Neuronal stem cell (in vitro differentiated cells): ENCODE measurements at places on chromosomes 6 and 20.

GRCh38 chr20:43237651-43238168 is 48.0 kb upstream of the PTPRT start:
- no peaks in the 10 kb centered on the region for H3K27me3 ChIP-seq
- no peak overlapping the region for H3K4me3 ChIP-seq
- no peak for DNase-seq
- H3K4me1 ChIP-seq, result no peaks in the 10 kb centered on the region
- H3K27ac ChIP-seq, result no peak overlapping the region

DNA sequence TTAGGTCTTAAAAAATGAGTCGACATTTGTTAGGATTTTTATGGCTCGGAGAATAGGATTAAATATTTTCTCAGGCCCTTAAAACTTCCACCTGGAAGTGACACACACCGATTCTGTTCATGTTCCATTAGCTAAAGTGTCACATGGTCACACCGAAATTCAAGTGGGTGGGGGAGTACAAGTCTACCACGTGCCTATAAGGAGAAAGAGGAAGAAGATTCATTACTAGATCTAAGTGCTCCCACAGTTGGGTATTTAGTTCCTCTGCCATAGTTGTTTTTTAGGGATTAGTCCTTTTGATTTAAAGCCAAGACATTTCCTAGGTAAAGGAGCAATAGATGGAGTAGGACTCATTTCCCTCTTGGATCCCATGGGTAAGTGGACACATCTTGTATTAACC is 4.9 kb upstream of the TOX2 start:
- peaks cover 14% of the 10 kb centered on the region for H3K27me3 ChIP-seq
- H3K4me3 ChIP-seq, result no peak overlapping the region
- H3K4me1 ChIP-seq, result peaks cover 6% of the 10 kb centered on the region
- no peak overlapping the region for H3K27ac ChIP-seq
- no peaks in the 10 kb centered on the region for H3K36me3 ChIP-seq
- DNase-seq, result no peak

DNA sequence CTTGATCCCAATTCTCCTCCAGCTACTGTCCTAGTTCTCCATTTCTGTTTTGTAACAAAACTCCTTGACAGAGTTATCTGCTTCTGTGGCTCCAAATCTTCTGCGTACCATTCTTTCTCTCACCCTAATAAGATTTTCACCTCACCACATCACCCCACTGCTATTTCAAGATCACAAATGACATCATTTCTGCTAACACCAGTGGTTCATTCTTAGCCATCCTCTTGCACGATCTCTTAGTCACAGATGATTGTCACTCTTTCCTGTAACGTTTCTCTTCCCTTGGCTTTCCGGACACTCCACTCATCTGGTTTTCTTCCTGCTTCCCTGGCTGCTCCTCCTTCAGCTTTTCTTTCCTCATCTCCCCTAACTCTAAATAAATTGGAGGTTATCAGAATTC is 56.8 kb upstream of the FABP7 start:
- no peak overlapping the region for H3K4me3 ChIP-seq
- no peak overlapping the region for H3K27ac ChIP-seq
- no peak for DNase-seq
- H3K4me1 ChIP-seq, result no peaks in the 10 kb centered on the region
- H3K27me3 ChIP-seq, result no peaks in the 10 kb centered on the region

DNA sequence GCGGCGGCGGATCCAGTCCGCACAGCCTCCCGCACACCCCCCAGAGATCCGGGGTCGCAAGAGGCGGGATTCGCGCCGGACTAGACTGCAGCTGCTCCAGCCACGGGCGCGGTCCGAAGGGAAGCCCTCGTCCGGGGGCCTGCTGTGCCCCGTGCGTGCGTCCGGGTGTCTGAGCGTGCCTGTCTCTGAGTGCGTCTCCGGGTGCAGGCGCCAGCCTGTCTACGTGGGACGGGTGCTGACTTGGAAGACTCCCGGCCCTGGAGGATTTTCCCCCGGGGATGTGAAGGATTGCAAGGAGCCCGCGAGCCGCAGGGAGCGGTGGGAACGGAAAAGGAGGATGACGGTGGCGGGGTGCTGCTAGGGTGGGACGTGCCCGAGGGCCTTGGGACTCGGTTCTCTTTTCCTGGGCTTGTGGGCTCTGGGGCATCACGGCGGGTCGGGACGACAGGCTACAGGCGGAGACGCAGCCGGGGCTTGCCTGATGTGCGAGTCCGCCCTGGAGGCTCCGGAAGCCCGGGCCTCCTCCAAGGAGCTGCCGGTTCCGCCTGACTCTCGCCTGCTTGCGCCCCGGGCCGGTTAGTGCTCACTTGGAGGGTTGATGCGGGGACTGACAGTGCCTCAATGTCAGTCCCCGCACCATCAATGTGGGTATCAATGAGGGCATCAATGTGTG is 5.7 kb downstream of the MAFB start:
- no peak overlapping the region for H3K4me3 ChIP-seq
- peaks cover 81% of the 10 kb centered on the region for H3K27me3 ChIP-seq
- H3K27ac ChIP-seq, result no peak overlapping the region
- peak; percentile 37 for DNase-seq

GRCh38 chr6:157427969-157428368 is 47.0 kb downstream of the ZDHHC14 start:
- H3K36me3 ChIP-seq, result no peaks in the 10 kb centered on the region
- H3K4me3 ChIP-seq, result no peak overlapping the region
- H3K27me3 ChIP-seq, result no peaks in the 10 kb centered on the region
- no peak for DNase-seq
- no peak overlapping the region for H3K27ac ChIP-seq

- no peaks in the 10 kb centered on the region for H3K27me3 ChIP-seq
- H3K27ac ChIP-seq, result no peak overlapping the region
- peaks cover 2% of the 10 kb centered on the region for H3K4me1 ChIP-seq
- no peak overlapping the region for H3K4me3 ChIP-seq
Observed at GRCh38 chr6:155228546-155229166, 35.2 kb upstream of the CLDN20 start.

- DNase-seq, result no peak
- no peak overlapping the region for H3K4me3 ChIP-seq
- H3K27me3 ChIP-seq, result no peaks in the 10 kb centered on the region
- no peaks in the 10 kb centered on the region for H3K36me3 ChIP-seq
- H3K27ac ChIP-seq, result no peak overlapping the region
Observed at GRCh38 chr6:80382811-80383210, 276.3 kb downstream of the BCKDHB start.

DNA sequence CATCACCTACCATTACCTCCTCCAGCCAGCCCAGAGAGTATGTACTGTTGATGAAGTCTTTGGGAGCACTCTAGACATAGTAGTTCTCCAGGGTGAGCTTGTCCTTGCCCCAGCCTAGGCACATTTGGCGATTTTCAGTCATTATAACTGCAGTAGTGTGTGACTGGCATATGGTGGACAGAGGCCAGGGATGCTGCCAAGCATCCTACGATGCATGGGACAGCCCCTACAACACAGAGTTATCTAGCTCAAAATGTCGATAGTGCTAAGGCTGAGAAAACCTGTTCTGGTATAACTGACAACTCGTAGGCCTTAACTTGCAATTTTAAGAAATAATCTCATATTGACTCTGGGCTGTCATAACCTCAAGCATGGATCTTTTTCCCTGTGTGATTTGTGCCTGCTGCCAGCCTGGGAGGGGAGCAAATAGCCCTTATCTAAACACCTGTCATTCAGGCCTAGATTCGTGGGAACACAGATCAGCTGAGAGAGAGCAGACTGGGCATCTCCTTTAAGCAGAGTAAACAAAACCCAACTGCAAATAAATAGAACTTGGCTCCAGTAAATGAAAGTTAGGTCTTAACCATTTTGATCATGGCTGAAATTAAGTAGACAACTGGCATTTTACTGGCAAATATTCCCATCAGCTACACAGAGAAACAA is 102.6 kb downstream of the SPTLC3 start:
- no peak overlapping the region for H3K27ac ChIP-seq
- no peak overlapping the region for H3K4me3 ChIP-seq
- no peaks in the 10 kb centered on the region for H3K27me3 ChIP-seq
- no peaks in the 10 kb centered on the region for H3K36me3 ChIP-seq

GRCh38 chr20:61118429-61119224 is 133.4 kb upstream of the CDH4 start:
- DNase-seq, result no peak
- H3K4me3 ChIP-seq, result no peak overlapping the region
- no peak overlapping the region for H3K27ac ChIP-seq
- H3K36me3 ChIP-seq, result no peaks in the 10 kb centered on the region

DNA sequence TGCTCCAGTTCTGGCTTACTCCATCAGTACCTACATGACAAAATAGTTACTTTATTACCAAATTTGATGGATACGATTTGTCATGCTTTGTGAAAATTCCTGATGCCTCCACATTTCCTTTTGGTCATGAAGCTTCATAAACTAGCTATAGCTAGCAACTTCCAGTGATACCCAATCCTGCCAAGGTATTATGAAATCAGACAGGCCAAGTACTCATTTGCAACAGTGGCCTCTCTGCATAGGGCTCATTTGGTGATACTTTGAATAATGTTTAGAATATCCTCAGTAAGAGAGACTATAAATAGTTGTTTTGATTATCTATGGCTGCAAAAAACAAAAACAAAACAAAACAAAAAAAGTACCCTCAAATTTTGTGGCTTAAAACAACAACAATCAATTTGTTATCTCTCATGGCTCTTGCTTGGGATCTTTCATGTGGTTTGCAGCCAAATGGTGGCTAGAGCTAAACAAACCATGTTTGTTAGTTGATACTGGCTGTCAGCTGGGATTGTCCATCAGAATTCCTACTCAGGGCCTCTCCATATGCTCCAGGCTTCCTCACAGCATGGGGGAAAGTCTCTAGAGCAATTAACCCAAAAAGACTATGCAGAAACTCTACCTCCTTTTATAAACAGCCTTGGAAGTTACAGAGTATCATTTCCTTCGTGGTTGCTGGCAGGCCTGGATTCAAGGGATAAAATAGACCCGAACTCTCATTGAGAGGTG is 10.1 kb upstream of the PRL start:
- no peak overlapping the region for H3K4me3 ChIP-seq
- H3K27ac ChIP-seq, result no peak overlapping the region
- H3K27me3 ChIP-seq, result no peaks in the 10 kb centered on the region
- no peaks in the 10 kb centered on the region for H3K36me3 ChIP-seq
- DNase-seq, result no peak

- H3K4me1 ChIP-seq, result no peaks in the 10 kb centered on the region
- H3K27ac ChIP-seq, result no peak overlapping the region
- DNase-seq, result no peak
- H3K27me3 ChIP-seq, result no peaks in the 10 kb centered on the region
- no peaks in the 10 kb centered on the region for H3K36me3 ChIP-seq
- no peak overlapping the region for H3K4me3 ChIP-seq
Observed at GRCh38 chr6:113287396-113287795, 569.7 kb upstream of the MARCKS start.

DNA sequence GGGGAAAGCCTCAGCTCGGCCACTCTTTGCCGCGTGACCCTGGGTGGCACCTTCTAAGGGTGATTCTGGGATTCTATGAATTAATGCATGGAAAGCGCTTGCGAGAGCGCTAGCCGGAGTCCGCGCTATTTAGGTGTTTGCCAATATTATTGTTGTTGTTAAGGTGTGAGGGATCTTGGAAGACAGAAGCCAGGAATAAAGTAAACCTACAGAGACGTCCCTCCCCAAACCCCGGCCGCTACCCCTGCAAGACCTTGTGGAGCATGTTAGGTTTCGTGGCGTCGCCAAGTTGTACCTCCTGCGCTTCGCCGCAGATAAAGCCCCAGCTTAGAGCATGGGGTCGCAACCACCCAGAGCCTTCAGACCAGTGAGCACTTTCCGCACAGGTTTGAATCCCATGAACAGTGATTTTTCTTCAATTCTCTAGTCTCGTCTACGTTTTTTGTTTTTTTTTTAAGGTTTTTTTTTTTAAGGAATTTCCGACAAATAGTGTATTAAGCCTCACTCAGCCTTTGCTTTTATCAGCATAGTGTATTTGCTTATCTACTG is 16.9 kb upstream of the ZSCAN9 start:
- H3K4me1 ChIP-seq, result peaks cover 3% of the 10 kb centered on the region
- H3K36me3 ChIP-seq, result no peaks in the 10 kb centered on the region
- DNase-seq, result peak; percentile 20
- peaks cover 7% of the 10 kb centered on the region for H3K27me3 ChIP-seq

DNA sequence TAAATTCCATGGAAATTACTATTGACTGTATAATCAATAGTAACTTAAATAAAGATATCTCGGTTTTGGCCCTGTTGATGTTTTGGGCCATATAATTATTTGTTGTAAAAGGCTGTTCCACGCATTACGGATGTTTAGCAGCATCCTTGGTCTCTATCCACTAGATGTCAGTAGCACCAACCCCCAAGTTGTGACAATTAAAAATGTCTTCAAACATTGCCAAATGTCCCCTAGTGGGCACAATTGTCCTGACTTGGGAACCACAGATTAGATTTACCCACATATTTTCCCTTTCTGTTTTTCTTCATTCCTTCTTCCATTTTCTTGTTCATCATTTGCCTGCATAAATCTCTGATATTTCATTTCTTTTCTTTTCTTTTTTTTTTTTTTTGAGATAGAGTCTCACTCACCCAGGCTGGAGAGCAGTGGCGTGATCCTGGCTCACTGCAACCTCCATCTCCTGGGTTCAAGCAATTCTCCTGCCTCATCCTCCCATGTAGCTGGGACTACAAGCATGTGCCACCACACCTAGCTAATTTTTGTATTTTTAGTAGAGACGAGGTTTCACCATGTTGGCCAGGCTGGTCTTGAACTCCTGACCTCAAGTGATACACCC is 13.6 kb upstream of the WFDC8 start:
- no peaks in the 10 kb centered on the region for H3K27me3 ChIP-seq
- no peaks in the 10 kb centered on the region for H3K36me3 ChIP-seq
- no peak overlapping the region for H3K4me3 ChIP-seq
- H3K27ac ChIP-seq, result no peak overlapping the region

DNA sequence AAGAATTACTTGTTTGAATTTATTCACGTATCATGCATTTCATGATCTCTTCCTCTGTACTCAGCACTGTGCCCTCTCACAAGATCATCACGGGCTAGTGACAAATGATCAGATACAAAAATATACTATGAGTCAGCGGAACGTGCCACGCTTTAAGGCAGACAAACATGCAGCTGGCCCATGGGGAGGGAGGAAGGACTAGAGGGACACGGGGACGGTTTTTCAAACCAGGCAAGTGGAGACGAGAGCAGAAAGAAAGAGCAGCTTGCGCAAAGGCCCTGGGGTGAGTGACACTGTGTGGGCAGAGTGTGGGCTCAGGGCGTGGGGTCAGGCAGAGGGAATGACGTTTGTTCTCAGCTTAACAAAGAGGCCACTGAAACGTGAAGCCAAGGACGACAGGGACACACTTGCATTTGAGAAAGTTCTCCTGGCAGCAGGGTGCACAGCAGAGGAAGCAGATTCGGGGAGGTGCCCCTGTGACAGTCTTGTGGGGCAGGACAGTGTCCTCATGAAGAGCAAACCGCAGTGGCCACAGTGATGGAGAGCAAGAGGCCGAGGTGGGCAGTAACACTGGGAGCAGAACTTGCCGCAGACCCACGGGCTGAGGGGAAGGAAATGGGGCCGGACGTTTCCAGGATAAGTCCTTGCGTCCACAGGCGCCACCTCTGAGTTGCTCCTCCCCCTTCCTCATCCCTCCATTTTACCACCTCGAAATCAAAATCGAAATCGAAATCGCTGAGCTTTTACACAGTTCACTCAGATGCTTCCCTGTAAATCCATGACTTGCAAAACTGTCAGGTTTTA is 6.9 kb upstream of the RPS6KA2 start:
- DNase-seq, result no peak
- H3K36me3 ChIP-seq, result no peaks in the 10 kb centered on the region
- H3K27me3 ChIP-seq, result no peaks in the 10 kb centered on the region
- H3K27ac ChIP-seq, result no peak overlapping the region

- H3K4me1 ChIP-seq, result peaks cover 4% of the 10 kb centered on the region
- no peaks in the 10 kb centered on the region for H3K27me3 ChIP-seq
- H3K4me3 ChIP-seq, result no peak overlapping the region
- H3K36me3 ChIP-seq, result no peaks in the 10 kb centered on the region
Observed at GRCh38 chr6:150633486-150633834, 33.8 kb downstream of the PLEKHG1 start.

GRCh38 chr6:5423251-5423650 is 161.9 kb downstream of the FARS2 start:
- no peaks in the 10 kb centered on the region for H3K36me3 ChIP-seq
- no peaks in the 10 kb centered on the region for H3K4me1 ChIP-seq
- H3K27me3 ChIP-seq, result no peaks in the 10 kb centered on the region
- no peak overlapping the region for H3K4me3 ChIP-seq
